ENCODE measurements at places on chromosomes 2 and 18.

DNA sequence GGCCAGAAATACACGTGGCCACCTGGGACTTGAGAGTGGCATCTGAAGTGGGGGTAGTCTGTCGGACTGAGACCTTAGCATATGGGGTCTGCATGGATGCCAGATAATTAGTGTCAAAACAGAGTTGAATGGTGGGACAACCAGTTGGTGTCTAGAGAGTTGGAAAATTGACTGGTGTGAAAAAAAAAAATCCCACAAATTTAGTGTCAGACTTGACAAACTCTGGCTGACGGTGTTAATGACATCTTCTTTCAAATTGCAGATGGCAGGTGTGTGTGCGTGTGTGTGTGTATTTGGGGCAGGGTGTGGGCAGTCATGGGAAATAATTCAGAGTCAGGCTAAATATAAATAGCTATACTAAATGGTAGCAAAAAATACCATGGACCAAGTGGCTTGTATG, 365.4 kb upstream of the RGPD4 start:
- no peak for DNase-seq

GRCh38 chr18:8745355-8746014, 40.1 kb downstream of the MTCL1 start:
- DNase-seq, result no peak

DNA sequence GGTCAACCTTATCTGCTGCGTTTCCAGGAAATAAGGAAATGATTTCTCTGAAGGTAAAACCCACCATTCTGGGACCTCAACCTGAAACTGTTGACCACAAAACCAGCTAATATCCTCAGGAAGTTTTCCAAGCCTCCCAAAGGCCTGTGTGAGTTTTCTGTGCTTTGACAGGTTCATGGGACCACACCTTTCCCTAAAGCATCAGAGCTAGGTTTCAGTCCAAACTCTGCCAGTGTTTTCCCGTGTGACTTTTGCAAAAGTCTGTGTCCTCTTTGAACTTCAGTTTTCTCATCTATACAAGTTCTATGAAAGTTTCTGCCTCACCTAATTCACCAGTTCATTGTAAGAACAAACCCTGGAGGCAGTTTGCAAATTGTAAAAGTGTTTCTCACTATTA, 39.8 kb downstream of the VSNL1 start:
- DNase-seq, result no peak

- no peak for DNase-seq
Measured at GRCh38 chr18:13612196-13612997, 114.0 kb downstream of the FAM210A start.

- no peak for DNase-seq
Measured at GRCh38 chr2:6654279-6654678, 211.4 kb downstream of the CMPK2 start.
